ENCODE measurements at places on chromosomes 7 and 10.

- DNase-seq: no peak
Measured at GRCh38 chr10:118720685-118721538, 33.9 kb downstream of the CACUL1 start.

DNA sequence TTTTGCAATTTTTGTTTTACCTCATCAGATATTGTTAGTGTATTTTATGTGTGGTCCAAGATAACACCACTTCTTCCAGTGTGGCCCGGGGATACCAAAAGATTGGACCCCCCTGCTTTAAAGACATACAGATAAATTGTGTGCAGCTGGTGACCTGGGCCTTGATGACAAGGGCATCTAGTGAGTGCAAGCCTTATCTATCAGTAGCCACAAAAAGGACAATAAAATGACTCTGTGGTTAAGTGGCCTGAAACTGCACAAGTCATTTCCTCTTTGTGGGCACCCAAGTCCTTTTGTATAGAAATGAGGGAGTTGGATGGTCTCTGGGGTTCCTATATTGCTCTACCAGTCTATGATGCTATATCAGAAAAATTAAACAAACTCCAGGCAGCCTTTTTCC is 98.1 kb downstream of the PARD3 start:
- DNase-seq: no peak

- no peak for DNase-seq
Measured at GRCh38 chr10:27372095-27372494, 131.5 kb upstream of the ACBD5 start.

GRCh38 chr10:122189185-122189584 is 81.9 kb upstream of the BTBD16 start:
- no peak for DNase-seq

DNA sequence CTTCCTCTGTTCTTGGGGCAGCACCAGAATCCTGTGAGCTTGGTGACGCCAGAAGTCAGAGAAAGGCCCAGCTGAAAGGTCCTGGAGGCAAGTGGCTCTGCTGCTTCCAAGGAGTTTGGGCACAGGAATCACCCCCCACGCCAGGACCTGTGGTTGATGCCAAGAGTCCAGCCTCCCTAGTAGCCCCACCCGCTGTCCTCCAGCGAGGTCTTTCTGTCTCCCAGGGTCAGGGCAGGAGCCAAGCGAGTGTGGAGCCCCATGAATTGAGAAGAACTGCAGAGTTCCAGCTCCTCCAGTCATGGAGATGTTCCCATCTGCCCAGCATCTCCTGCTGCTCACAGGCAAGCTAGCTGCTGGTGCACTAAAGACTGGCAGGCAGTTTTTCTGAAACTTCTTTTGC is 631.7 kb upstream of the MGMT start:
- no peak for DNase-seq

- no peak for DNase-seq
Measured at GRCh38 chr10:13483951-13484350, 44.9 kb downstream of the BEND7 start.

- no peak for DNase-seq
Measured at GRCh38 chr10:62637249-62638061, 167.1 kb upstream of the ADO start.

DNA sequence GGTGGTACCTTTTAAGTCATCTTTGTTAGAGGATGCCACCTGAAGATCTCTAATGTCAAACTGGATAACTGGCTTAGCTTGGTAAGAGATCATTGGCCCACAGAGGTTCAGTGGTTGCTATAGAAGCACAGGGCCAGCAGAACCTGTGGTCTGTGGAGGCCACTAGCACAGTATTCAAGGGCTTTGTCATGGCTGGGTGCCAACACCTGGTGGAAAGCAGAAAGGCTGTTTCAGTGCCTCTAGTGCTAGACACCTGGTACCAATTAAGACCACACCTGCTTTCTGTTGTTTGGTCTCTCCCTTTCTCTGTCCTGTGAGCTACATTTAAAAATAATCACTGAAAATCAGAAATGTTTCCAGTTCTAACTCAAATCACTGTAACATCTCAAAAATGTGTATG is 10.0 kb upstream of the PCGF5 start:
- DNase-seq: peak; percentile 87

DNA sequence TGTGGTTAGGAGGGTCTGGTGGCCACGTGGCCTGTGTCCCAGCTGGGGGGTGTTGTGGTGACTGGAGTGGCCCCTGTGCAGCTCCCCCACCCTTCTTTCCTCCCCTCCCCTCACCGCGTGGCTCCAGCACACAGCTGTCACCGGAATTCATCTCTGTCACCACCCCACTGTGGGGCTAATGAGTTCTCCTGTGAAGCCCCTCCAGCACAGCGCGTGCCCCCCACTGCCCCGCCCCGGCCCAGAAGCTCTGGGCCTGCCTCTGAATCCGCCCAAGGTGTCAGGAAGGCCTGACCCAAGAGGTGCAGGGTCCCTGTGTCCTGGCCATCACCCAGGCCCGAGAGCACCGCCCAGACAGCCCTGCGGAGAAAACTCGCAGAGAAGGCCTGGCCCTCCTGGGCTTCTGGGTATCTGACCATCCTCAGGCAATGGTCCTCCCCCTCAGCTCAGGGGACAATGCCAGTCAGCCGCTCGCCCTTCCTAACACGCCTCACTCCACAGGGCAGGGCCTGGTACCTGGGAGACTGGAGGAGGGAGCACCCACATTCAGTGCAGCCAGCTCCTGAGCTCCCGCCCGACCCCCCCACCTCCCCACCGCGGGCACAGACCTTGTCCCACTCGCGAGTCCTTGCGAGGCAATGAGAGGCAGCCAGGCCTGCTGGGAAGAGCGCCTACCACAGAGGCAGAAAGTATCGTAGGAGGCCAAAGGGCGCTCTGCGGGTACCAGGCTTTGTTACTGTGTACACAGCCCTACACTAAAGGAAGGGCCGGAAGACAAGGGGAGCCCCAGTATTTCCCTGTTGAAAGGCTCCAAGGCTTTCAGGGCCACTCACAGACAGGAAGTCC is 38.2 kb downstream of the GBX1 start:
- no peak for DNase-seq

GRCh38 chr10:91096274-91096673 is 124.2 kb upstream of the PCGF5 start:
- no peak for DNase-seq

DNA sequence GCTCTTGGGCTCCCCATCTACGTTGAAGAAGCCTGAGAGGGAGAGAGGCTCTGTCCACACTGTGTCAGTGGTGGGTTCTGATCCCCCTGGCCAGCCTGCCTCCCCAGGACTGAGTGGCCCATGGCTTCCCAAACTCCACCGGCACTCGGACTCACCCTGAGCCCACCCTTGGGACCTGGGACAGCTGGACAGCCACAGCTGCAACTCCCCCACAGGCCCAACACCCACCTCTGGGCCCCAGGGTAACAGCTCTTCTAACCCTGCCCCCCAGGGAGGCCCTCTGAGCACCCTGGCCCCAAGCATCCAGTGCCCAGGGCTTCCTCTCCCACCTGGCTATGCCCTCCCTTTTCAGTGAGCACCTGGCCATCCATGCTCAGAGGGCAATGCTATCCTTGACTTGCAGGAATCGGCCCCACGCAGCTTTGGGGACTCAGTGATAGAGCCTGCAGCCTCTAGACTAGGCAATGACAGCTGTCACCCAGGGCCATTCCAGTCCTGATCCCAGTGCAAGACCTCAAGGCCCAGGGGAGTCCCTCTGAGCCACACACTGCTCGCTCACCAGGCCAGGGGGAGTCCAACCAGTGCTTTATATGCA is 17.9 kb downstream of the OGDHL start:
- DNase-seq: no peak

DNA sequence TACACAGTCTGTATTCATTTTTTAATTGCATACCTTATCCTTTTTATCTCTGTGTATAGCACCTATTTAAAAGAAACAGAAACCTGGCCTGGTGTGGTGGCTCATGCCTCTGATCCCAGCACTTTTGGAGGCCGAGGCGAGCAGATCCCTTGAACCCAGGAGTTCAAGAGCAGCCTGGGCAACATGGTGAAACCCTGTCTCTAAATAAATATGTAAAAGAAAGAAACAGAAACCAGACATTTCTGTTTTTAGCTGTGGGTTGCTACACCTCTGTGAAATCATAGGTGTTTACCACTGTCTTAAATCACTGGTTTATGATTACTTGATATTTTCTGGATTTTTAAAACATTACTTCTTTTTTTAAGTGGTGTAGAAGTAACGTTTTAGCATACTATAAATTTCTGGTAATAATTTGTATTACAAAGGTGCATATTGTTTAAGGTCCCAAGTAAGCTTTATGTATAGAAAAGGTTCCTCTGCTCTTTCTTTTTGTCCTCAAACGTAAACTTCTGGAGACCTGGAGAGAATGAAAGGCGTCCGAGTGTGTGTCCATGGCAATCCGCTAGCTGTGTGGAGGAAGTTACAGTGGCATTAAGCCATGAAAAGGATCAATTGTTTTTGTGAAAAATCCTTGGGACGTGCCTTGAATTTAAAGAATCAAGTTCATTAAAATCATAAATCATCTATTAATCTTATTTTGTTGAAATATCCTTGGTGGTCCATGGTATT is 41.1 kb downstream of the PTPRZ1 start:
- DNase-seq: no peak

DNA sequence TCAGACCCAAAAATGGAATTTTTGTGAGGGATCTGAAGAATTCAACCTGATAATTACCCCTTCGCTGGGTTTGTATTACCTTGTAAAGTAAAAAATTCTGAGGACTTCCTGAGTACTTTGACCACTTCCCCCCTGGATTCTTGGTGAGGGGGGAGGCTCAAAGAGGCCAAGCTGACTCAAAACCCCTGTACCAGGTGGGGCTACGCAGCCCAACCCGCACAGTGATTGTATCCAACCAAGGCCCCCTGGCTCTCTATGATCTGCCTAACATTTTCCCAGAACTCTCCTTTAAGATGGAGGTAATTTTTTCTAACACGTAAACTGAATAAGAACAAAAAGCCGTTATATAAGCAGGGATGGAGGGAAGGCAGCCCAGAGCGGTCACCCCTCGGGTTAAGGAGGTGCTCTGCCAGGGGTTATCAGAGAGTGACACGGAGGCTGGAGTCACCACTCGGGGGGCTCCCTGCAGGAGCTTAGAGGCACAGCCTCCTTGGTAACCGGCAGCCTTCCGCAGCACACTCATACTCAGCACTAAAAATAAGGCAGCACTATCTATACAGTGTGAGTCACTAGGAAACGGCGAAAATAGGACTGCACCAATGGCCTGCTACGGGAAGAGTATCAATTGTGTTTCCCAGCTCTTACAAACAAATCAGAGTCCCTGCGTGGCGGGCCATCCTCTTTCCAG is 255.4 kb downstream of the ELMO1 start:
- DNase-seq: no peak

DNA sequence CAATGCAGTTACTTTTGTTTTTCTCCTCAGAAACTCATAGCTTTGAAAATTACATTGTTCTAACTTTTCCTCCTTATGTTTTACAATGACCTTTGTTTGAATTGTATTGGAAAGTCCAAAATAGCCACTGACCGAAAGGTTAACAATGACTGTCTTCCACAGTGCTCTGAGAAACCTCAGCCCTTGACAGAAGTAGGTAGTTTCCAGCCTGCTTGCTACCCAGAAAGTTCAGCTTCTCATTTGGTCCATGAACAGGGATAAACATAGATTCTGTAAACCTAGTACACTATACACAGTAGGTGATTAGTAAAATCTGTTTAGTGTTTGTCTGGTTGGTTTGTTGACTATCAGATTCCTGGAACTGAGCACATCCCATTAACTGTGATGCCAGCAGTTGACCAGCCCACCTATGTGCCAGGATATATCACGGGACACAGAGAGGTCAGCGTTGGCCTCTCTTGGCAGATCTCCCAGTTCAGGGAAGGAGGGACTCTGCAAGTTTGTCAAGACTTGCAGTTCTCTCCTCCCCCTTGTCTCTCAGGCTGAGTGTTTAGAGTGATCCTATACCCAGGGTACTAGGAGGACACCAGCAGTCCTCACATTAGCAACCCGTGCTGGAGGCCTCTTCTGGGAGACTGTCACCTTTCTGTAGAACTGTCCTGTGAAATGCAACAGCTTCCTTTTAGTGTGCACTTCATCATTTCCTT is 297.6 kb downstream of the ARHGAP12 start:
- no peak for DNase-seq

DNA sequence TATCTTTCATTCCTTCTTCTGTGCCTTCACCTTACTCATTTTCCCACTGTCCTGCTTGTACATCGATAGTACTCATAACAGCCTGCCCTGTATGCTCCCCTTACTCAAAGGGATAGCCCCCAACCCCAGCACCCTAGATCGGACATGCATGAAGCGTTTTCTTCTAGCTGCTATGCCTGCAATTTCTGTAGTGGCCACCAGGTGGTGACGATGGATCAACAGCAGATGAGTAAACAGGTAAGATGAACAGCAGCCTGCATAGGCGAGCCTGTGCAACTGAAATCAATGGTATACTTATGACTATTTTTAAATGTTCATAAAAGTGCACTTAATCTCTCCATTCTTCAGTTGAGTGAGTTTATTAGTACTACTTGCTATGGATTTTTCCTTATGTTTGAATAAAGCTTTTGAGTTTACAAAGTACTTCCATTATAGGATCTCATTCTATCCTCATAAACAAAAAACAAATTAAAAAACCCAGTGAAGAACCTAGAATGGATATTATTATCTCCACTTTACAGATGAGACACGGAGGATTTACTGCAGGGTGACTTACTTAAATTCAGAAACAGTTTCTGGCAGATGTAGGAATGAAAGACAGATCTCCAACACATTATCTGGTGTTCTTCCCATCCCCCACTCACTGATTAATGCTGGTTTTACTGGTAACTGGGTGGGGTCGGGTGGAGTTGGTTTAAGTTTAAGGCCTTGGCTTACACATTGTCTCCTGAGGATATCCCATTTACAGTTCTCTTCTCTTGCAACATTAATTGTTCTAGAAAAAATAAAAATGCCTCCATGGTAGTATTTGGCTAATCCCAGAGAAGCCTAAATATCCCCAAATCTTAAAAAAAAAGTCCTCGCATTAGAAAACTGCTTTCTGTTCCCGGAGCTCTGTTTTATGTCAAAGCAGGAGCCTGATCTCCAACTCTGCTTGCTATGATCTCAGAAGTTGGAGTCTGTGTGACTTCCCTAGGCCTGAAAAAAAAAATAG is 222.1 kb downstream of the GLI3 start:
- no peak for DNase-seq

DNA sequence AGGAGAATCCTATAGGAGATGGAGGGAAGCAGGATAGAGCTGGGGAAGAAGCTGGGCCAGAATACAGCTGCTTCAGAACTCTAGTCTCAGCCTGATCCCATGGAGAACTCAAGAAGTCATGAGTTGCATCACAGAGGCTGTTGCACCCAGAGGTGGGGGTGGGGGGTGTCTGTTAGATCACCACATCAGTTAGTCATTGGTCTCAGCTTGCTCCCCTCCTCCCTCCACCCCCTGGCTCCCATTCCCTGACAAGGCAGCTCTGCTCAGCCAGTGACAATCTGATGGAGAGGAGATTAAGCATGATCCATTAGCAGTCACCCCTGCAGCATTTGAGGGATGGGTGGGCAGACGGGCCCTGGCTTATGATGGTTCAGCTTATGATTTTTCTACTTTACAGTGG is 58.4 kb upstream of the FGL2 start:
- no peak for DNase-seq

- DNase-seq: no peak
Measured at GRCh38 chr7:49001610-49002033, 77.3 kb downstream of the CDC14C start.

GRCh38 chr7:2068693-2069471 is 163.9 kb downstream of the MAD1L1 start:
- DNase-seq: no peak
